Tibial artery (tissue), 4 donors: ENCODE measurements at places on chromosomes 7 and 10.

DNA sequence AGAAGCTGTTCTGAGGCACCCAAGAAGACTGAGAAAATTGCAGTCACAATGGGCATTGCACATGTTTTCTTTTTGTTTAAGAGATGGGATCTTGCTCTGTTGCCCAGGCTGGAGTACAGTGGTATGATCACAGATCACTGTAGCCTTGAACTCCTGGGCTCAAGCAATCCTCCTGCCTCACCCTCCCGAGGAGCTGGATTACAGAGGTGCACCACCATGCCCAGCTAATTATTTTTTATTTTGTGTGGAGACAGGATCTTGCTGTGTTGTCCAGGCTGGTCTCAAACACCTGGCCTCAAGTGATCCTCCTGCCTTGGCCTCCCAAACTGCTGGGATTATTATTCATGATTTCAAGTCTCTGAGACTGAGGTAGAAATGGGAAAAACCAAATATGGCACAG, 168.7 kb downstream of the PIP4K2A start:
- DNase-seq = no peak

DNA sequence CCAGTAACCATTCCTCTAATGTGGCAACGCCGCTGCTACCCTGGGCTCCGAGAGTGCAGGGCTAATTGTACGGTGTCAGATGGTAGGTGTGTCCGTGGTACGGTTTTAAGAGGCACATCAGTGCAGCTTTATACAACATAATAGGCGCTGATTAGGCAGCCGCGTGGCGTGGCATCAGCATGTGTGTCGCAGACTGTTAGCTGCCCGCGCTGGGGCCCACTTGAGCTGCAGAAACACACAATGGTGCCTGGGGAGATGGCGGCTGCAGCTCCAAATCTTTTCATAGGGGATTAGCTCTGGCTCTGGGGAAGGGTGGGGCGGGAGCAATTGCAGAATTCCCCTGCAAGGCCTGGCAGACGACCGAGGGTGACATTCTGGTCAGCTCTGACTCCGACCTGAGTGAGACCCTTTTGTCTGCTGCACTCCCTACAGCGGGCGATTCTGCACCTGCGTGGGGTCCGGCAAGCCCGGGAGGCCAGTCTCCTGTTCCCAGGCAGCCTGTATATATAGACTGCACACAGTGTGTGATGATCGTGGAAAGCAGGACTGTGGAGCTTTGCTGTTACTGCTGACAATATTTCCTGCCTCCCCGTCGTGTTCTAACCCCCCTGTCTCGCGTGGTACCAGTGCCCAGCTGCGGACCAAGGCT, 722.7 kb upstream of the CELF2 start:
- DNase-seq = no peak

DNA sequence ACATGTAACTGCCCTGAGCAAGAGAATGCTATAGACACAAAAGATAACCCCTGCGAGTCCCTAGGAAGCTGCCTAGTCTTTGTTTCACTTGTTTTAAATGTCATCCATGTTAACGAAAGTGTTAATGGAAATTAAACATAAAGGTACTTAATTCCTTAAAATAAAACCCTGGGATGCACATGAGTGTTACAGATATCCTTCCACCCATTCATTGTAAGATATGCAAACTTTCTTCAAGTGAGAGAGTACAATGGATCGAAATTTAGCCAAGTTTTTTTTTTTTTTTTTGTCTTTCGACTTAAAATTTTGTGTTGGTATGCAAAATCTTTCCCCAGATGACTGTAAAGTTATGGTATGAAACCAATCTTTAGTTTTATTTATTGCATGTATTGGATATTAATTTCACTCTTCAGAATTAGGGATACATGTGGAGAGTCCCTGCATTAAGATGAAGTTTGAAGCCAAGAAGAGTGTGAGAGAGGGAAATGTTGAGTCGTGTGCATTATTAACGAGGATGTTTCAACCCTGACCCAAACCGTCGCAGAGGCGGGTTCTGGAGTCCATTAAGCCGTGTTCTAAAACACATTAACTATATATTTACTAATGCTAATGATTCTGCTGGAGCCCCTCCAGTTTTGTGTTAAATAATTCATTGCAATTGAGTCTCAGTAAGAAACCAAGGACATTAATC, 1.6 kb downstream of the CDK14 start:
- DNase-seq = no peak

GRCh38 chr7:78047800-78048199, 249.2 kb downstream of the PHTF2 start:
- no peak for DNase-seq

DNA sequence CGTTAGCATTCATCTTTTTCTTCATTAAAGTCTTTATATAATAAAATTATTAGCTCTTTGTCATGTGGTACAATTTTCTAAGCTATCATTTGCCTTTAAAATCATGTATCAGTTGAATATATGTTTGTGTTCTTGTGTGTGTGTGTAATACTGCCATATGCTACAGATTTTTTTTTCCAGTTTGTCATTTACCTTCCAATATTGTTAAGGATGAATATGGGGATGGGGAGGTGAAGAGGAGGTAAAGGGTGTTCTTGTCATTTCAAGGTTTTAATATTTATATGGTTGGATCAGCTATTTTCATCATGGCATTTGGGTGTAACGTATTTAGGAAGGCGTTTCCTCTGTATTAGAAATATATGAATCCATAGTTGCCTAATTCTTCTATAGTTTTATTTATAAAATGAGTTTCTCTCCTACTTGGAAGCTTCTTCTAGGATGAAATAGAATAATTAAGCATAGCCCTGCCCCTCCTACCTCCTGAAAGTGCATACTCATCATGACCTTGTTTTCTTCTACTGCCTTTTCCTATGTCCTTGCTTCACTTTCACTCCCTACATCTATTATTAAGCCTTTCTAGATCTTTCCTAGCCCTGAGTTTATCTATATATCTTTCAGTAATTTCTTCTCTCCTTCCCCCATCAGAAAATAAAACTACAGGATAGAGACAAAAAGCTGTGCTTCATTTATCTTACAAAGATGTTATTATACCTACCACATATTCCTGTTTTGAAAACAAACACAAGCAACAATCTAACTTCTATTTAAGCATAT, 25.1 kb downstream of the RAB18 start:
- no peak for DNase-seq

DNA sequence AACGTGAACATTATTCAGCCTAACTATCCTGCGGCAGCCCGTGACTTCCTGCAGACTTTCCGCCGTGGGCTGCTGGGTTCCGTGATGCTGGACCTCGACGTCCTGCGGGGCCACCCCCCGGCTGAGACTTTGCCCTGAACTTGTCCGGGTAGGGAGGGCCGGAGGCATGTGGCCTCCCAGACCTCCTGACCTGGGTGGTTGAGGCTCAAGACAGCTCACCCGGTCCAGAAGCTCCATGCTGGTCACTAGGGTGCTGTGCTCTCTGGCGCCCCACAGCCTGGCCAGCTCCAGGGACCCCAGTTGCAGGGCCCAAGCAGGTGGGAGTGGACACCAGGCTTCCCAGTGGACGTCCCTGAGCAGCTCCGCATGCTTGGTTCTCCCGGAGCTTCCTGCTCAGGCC, 4.4 kb downstream of the SPRN start:
- DNase-seq = no peak

GRCh38 chr10:24465891-24466818, 257.2 kb downstream of the KIAA1217 start:
- no peak for DNase-seq

DNA sequence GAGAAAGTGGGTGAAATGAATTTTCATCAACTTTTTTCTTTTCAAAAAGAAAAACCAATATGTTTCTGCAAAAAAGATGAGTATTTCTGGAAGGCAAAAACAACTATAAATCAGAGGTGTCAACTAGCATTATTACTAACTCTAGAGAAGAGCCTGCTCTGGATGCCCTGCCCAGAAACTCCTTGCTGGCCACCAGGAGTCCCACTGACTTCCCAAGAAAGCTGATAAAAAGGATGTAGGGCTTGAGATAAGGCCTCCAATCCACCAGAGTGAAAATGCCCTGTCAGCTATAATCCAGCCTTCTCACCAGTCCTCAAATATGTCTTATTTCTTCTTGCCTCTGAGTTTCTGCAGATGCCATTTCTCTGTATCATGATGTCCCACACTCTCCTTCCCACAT, 16.7 kb upstream of the FZD1 start:
- DNase-seq = no peak

GRCh38 chr10:12909836-12910185, 91.7 kb downstream of the CCDC3 start:
- peak; percentile 87 for DNase-seq

DNA sequence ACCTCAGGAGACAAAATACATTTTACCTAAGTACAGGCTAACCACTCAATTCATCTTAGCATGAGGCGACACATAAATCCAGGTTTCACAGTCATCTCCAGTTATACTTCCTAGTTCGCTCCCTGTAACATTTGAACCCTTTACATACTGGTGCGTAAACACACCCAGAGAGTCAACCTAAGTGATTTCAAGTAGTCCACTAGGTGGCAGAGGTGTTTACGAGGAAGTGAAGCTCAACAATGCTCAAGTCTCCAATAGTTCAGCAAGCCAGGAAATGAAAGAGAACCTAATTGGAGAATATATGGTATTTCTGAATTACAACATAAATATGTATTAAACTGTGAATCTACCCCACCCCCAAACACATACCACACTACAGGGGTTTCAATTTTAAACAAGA, 76.3 kb upstream of the ABCB5 start:
- no peak for DNase-seq

GRCh38 chr7:14195079-14195478, 205.6 kb upstream of the ETV1 start:
- DNase-seq = no peak

DNA sequence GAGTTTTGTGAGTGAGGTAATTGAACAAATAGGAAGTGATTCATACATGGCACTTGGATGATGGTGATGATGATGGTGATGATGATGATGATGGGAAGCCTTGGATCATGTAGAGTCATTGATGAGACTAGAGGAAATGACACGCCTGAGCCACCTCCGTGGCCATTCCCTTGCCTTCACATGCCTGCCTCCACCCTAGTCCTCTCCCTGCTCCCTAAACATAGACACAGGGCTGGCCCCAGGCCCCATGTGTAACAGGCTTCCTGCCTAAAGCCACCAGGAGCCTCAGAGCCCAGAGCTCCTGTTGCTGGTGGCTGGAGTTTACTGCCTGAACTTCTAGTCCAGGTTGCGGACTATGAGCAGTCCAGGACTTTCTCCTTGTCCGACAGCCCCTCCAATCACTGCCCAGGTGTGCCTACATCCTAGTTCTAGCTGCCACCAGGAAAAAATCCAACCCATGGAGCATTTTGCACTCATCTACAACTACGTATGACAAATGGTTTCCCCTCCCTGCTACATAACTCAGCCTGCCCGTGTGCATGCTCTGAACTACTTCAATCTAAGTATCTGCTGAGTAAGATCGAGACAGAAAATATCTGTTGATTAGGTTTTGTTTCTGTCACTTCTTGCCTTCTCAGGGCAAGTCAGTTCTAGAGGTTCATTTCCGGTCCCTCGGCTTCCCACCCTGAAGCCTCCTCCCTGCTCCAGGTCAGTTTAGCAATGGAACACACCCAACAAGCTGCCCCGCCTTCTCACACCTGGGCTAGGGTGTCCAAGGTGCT, 35.5 kb upstream of the KDM7A start:
- no peak for DNase-seq

DNA sequence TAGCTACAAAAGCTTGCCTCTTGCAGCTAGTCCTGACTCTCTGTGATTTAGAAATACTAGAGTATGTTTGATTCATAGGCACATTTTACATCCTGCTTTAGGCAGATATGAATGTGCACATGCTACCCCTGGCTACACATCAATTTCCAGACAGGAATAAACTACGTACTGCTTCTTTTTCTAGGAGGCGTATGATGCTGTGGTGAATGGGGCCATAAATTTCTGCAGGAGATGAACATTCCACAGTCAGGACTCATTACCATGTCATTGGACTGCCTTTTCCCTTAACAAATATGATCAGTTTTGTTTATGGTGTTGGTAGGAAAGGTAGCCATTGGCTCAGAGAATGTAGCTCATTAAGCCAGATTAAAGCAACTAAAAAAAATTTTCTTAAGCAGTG, 50.1 kb upstream of the IFRD1 start:
- DNase-seq = no peak

DNA sequence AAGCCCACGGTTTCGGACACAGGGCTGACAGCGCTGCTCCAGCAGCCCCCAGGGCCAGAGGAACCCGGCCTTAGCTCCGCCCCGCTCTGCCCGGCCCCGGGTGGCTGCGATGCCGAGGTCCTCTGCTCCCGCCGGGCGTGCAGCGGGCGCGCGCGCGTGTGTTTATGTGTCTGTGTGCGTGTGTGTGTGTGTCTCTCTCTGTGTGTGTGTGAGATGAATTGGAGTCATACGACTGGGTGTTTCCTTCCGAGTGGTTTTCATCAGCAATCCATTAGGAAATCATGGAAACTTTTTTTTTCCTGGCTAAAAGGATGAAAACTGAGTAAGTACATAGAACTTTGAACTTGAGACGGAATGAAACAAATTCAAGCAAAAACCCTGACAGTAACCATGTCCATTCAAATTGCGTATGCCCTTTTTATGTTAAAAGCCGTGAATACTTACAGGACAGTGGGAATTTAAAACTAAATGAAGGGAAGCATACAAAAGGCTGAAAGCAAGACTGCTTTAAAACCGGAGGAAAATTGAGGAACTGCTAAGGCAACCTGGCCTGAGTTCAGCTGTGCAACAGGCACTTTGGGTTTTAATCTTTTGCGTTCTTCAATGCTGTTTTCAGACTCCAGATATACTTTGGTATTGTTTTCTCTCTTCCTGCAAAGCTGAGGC, at the start of gene CPED1:
Gene CPED1 (plus strand): TSS at position 121 of the 666 bp plus-strand sequence. CDS start 911 bp downstream, outside the sequence.
- peak; percentile 87 for DNase-seq

DNA sequence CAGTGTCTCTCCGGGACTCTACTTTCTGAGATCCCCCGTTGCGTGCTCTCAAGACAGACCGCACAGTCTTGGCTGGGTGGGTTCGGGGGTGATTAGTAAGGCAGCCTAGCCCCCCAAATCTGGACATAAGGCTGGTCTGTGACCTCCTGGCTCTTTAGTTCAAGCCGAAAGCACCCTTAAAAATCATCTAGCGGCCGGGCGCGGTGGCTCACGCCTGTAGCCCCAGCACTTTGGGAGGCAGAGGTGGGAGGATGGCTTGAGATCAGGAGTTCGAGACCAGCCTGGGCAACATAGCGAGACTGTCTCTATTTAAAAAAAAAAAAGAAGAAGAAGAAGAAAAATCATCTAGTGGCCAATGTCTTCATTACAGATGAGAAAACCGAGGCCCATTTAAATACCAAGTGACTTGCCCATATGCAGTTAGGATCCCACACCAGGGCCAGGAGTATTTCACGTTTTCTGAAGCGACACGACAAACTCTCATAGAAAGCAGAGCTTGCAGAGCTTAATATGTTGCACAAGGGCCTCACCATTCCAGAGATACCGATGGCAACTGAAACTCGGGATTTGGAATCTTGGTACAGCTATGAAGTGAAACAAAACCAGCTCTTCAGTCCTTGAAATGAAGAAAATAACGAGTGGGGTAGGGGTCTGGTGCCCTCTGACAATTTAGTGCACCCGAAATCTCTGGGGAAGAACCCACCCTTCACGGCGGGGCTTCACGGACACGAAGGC, 703 bp upstream of the HILPDA start:
- no peak for DNase-seq
